ENCODE measurements at places on chromosomes 1 and 21. TPM values are rescaled to one million over a fixed set of nuclear protein-coding genes. Genes with fewer than 3 reads are reported as not detected.

DNA sequence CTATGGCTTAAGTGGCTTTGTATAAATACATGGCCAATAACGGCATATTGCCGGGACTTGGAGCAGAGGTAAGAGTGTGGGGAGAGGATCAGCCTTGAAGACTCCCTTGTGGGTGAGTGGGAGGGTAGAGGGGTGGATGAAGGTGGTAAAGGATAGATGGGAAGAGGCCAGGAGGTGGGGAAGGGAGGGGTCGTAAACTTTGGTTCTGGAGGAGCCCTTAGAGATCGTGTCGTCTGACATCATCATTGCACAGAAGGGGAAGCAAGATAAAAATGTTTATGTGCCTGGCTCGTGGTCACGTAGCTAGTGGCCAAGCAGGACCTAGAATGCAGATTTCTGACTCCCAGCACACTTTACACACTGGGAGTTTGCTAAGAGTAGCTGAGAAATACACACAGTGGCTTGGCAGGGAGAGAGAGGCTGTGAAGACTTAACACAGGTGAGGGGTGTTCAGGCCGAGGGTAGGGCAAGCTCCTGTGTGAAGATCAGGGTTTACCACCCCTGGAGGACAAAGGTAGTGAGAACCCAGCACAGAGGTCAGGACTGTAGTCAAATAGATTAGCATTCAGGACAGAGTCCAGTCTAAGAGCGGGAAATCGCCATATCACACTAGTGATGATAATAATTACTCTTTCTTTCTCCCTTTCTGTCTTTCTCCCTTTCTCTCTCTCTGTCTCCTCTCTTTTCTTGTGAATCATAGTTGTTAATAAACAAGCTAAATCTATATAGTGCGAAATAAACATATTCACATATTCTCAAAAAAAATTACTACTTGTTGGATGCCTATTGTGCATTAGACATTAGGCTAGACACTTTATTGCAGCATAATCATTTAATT, 75.5 kb downstream of the LRRC8D start:
- no peak for DNase-seq

DNA sequence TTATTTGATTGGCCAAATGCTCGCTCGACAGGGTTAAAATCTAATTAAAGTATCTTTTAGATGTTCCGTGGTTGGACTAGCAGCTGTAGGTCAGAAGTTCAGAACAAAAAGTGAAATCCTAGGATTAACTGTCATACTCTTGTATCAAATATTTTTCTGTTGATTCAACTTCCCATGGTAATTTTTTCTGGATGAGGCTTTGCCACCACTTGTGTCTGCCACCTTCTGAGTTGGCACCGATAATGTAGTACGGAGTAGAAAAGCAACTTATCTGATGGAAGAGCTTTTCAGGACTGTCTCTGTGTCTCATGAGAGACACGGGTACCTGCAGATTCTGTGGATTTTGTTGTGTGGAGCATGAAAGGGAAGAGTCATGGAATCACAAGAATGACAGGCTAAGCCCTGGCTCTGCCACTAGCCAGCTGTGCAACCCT, 44.6 kb upstream of the CNN3 start:
- no peak for DNase-seq

DNA sequence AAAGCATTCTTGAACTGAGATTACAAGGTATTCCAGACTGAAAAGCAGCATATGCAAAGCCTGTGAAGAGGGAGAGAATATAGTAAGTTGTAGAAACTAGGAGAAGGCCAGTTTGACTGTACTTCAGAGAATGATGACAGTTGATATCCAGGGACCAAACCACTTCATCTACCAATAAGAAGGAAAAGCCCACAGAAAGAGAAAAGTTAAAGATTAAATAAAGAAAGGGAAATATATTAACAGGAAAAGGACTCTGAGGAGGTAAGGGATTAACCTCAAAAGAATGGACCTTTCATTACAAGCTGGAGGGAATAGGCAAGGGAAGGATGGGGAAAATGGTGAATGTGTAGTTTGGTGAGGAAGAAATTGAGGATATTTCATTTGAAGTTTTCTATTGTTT, 180.2 kb upstream of the CACYBP start:
- no peak for DNase-seq

- no peak for DNase-seq
Observed at GRCh38 chr1:83102630-83103071, 896.3 kb downstream of the TTLL7 start.

DNA sequence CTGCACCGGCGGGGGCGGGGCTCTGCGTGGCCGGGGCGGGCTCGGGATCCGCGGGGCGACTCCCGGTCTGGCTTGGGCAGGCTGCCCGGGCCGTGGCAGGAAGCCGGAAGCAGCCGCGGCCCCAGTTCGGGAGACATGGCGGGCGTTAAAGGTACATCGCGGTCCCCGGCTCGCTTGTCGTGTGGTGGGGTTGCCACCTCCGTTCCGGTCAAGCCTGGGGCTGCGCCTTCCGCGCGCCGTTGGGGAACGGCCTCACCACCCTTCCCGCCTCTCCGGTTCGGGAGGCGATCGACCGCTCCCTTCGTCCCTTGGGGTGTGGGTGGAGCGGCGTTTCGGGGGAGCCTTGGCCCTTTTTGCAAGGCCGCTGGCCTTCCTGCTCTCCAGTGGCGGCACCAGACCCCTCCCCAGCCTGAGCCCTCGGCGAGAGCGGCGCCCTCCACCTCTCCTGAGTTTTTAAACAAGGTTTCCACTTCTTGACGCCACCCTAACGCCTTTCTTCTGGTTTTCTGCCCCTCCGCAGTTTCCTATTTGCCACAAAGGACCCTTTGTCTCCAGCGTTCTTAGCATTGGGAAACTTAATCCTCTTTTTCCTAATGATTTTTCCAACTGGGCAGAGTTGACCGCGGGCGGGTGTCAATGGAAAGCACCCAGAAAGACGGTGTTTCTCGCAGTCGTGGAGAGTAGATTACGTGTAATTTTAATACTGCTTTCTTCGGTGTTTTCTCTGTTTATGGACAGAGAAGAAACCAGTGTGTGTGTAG, at the start of the genes LEPR and LEPROT:
Gene LEPR, plus strand, starts transcription at position 79 of the 761 bp plus-strand sequence. CDS start 144,898 bp downstream, outside the sequence.
Gene LEPROT, plus strand, starts transcription at position 79 of the 761 bp plus-strand sequence. Its CDS starts 57 bp downstream, at position 136.
- DNase-seq = no peak

DNA sequence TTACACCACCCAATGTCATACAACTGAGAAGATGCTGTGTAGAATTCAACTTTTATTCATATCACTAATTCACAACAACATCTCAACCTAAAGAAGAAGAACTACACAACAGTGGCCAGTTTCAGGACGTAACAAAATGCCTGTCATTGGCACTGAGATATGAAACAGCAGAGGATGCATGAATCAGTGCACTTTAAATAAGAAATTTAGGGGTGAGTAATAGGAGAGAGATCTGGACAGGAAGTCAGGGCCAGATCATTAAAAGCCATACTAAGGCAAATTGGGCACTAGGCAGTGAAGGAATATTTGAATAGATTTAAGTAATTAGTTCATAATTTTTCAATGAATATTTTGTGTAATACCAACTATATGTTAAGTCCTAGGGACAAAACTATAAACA, 510.5 kb downstream of the PLPP3 start:
- DNase-seq = no peak

DNA sequence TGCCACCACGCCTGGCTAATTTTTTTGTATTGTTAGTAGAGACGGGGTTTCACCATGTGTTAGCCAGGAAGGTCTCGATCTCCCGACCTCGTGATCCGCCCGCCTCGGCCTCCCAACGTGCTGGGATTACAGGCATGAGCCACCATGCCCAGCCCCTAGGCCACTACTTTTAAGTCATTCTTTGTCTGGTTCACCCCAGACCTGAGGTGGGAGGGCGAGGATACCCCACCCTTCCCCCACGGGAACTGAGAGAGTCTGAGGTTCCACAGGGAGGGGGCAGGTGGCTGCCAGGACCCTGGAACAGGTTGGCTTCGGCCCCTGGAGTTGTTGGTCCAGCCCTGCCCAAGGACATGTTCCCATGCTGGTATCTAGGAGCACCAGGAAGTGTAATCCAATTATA, 7.7 kb upstream of the SDC3 start:
- no peak for DNase-seq

TENT5C gene
- total RNA-seq = 13.0 TPM

DNA sequence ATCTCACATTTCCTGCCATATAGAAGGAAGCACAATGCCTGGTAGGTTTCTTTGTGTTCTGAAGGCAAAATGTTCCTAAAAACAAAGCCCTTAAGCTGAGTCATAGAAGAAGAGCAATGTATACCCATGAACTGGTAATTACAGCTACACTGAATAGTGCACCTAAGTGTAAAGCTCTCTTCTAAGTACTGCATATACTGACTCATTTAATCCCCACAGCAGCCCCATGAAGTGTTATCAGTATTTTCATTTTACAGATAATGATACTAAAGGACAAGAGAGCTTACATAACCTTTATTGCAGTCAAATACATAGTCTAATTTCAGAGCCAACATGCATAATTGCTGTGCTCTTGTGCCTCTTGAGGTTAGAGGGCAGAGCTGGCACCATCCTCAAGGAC, 239.9 kb downstream of the DPYD start:
- no peak for DNase-seq

DNA sequence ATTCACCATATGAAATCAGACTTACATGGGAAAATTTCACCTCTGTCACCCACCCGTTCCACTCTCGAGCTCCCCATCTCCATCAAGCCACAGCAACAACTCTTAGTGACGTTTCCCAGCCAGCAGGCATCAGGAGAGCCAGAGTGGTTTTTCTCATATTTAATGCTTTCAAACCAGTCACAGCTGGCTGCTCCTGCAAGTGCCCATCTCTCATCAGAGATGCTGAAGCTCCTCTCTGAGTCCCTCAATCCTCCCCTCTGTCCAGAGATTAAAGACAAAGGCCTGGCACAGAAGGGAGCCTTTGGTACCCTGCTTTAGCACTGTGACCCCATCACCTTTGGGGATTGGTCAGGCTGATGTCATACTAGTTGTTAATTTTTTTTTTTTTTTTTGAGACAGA, 277.3 kb downstream of the DNM3 start:
- no peak for DNase-seq

DNA sequence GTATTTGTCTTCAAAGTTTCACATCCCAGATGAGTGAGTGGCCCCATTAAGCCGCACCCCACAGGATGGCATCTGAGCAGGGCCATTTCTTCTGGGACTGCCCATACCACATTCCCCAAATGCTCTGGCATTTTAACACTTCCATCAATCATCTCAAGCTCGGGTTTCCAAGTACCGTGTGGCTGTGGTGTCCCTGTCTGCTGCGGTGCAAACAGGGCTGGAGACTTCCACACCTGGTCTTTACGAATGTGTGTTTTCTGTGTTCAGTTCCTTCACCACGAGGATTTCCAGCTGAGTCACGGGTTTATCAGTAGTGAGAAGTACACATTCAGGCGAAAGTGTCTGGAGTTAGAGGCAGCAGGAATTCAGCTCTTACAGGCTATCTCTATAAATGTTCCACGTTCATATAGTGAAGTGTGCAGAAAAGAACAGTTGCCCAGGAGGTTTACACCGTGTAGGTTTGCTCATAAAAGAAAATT, 195.2 kb downstream of the RHOU start:
- no peak for DNase-seq

GRCh38 chr21:43808367-43808766, 19.0 kb downstream of the RRP1 start:
- no peak for DNase-seq

GRCh38 chr1:82219841-82220240, 419.1 kb downstream of the ADGRL2 start:
- no peak for DNase-seq

- no peak for DNase-seq
Observed at GRCh38 chr21:22890656-22891055, 1892.4 kb downstream of the NCAM2 start.

- no peak for DNase-seq
Observed at GRCh38 chr1:245235156-245235555, 80.4 kb downstream of the KIF26B start.

- DNase-seq = no peak
Observed at GRCh38 chr1:44229435-44230167, 16.3 kb downstream of the DMAP1 start.

- no peak for DNase-seq
Observed at GRCh38 chr1:42873670-42874069, 27.3 kb downstream of the ZNF691 start.

DNA sequence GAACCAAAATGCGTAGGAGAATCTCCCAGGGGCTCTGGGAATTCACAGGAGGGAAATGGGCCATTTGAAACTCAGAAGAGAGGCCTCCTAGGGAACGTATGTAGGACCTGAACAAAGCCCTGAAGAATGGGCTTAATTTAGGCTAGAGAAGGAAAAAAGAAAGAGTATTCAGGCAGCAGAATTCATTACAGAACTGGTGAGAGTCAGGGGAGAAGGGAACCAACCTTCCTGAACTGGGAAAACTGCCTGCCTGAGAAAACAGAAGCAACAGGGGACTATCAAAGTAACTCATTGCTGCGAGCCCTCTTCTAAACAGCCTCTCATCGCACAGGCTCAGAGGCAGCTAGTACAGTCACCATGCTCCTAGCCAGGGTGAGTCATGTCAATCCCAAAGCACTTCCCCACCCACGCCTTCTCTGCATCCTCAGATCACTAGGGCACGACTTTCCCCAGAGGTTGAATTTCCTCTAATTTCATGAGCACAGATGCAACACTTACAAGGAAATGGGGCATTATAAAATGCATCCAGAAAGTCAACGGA, 98.1 kb downstream of the ADSS2 start:
- DNase-seq = no peak

GRCh38 chr1:2384130-2384860, 7.1 kb downstream of the MORN1 start:
- DNase-seq = no peak

S100A16 gene
- total RNA-seq = not detected

DNA sequence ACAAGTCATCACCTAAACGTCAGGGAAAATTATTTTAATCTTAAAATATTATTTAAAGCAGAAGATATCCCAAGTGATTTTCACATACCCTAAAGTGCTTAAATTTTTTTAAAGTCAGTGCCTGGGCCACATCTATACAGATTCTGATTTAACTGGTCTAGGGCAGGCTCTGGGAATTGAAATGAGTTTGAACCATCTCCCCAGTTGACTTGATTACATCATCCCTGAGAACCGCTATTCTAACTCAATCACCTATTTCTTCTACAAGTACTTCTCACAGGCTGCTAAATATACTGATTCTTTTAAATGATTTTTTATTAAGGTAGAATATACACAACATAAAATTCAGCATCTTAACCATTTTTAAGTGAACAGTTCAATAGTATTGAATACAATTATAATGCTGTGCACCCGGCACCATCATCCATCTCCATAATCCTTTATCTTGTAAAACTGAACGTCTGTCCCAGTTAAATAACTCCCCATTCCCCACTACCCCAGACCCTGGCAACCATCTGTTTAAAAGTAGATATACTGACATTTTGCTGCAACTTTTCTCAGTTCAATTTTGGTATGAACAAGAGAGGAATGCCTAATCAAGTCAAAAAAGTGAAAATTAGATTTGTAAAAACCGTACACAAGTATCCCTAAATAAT, 19.5 kb downstream of the GART start:
- no peak for DNase-seq

SEMA4A gene
- total RNA-seq = 48.6 TPM

- no peak for DNase-seq
Observed at GRCh38 chr1:229434641-229435051, 752 bp upstream of the ACTA1 start.
